Foreskin keratinocyte (primary cell): ENCODE measurements at places on chromosomes 13 and 19. TPM values are rescaled to one million over a fixed set of nuclear protein-coding genes. Genes with fewer than 3 reads are reported as not detected.
A peak's percentile ranks its signal among the peaks of the same experiment; 100 is the strongest.

- DNase-seq, result no peak
Observed at GRCh38 chr19:41682437-41682836, 5.6 kb downstream of the CEACAM7 start.

The EFNB2 gene
- total RNA-seq, result 65.1 and 66.2 TPM in 2 replicates

The IFNL1 gene
- not detected in 2 replicates for total RNA-seq

GRCh38 chr19:17205237-17206140 lies 9.7 kb upstream of the USE1 start:
- DNase-seq, result no peak

The LILRA5 gene
- total RNA-seq, result not detected in 2 replicates

DNA sequence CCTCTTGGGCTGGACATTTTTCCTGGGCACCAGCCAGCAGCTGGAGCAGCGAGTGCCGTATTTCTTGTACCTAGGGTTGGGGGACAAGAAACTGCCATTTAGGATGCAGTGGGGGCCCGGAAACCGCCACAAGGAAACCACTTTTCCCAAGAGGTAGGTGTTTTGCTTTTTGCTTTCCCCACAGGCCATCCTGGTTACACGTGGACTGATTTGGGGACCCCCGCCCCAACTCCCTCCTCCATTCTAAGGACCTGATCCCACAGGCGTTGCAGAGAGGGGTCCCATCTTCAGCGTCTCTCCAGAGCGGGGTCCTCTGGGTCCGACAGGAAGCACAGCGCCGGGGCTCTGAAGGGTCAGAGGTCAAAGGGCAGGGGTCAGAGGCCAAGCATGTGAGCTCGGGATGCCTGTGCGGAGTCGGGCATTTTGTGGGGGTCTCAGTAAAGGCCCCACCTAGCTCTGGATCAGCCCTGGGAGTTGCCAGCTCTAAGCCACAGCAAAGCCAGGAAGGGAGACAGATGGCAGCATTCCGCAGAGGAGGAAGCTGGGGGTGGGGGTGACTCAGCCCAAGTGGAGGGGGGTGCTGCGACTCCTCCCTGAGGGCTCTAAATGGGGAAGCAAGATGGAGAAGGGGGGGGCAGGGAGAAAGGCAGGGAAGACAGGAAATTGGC lies 4.3 kb downstream of the ZGLP1 start:
- no peak for DNase-seq

- no peak for DNase-seq
Observed at GRCh38 chr19:50205681-50206138, 2.3 kb downstream of the MYH14 start.

DNA sequence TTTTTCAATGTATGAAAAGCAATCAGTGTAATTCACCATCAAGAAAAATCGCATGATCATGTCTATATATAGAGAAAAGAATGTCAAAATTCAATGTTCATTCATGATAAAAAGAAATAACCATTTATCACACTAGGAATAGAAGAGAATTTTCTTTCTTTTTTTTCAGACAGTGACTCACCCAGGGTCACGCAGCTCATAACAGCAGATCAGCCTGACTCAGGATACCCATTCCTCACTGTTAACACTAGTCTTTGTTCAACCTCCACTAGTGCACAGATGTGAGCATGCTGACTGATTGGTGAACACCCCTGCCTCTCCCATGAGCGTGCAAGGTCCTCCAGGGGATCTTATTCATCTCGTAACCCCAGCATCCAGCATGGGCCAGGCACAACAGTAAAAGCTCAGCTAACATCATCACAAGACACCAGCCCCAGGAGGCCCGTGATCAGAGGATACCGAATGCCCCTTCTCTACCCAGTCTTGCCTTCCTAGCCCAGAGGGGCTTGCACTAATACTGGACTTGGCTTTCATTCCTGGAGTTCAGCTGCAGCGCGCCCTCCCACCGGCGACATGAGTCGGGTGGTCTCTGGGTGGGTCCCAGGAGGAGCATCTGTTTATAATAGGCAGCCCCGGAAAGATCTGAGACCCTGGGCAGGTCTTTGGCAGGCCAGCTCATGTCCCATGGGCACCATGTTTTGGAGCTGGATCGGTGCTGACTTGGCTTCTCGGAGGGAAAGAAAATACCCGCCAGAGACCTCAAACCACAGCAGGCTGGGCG lies 539.5 kb upstream of the SLC10A2 start:
- DNase-seq, result peak; percentile 50

DNA sequence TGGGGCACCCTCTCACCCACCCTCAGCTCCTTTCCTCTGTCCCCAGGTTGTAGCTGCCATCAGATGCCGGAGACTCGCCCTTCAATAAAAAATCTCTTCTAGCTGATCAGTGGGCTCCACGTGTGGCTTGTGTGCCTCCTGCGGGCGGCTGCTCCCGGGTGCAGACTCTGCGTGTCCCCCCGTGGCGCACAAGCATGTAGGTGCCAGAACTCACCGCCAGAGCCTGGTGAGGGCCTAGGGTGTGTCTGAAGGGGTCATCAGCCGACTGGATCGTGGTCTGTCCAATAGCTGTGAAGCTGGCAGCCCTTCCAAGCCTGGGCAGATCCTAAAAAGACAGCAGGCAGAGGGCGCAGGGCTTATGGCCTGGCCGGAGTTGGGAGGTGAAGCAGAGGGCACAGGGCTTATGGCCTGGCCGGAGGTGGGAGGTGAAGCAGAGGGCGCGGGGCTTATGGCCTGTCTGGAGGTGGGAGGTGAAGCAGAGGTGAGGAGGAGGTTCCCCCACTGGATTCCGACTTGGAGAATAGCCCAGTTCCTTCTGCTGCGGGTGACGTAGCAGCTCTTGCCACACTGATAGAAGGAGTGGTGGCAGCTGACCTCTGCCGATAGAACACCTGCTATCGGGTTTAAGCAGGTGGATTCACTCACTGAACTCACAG lies 11.7 kb downstream of the NOP53 start:
- DNase-seq, result no peak

The TMEM86B gene
- total RNA-seq, result 1.2 and 1.7 TPM in 2 replicates

DNA sequence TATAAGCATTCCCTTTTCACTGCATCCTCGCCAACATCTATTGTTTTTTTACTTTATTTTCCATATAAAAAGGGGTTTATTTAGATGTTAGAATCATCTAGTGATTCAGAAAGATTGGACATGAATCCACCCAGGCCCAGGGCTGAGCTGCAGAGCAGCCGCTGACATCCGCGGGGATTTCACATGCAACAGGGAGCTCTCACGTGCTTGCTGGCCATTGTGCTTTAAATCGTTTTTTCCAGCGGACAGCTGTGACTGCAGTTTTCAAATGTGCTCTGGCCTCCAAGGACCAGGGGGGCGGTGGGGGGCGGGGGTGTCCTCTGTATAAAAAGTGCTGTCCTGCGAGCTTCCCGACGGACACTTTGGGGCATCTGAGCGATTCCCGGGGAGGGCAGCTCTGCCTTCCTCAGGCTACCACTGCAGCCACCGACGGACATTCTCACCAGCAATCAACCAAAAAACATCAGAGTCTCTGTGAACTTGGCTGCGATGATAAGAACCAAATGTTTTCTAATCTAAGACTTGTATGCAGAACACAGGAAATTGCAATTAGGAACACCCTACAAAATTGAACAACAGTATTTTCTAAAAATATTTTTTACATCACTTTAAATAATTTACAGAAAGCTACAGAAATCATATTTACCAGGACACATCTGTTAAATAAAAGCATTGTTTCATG lies 12.6 kb downstream of the RB1 start:
- no peak for DNase-seq

The CCDC70 gene
- total RNA-seq, result not detected in 2 replicates

The CEACAM3 gene
- total RNA-seq, result not detected in 2 replicates

GRCh38 chr13:97030705-97031452 lies 36.6 kb upstream of the OXGR1 start:
- peak; percentile 2 for DNase-seq

The ATXN8OS gene
- not detected in 2 replicates for total RNA-seq

DNA sequence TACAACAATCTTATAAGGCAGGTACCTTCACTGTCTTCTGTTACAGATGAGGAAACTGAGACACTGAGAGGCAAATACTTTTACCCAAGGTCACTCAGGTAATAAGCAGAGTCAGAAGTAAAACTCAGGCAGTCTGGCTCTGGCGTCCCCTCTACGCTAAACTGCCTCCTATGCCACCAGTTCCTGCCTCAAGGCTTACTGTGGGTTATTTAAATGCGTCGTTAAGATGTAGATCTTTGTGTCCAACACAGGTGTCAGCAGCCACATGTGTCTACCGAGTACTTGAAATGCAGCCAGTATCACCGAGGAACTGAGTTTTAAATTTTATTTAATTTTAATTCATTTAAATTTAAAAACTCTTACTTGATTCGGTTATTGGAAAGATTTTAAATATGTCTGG lies 1.9 kb downstream of the HAS1 start:
- DNase-seq, result no peak

DNA sequence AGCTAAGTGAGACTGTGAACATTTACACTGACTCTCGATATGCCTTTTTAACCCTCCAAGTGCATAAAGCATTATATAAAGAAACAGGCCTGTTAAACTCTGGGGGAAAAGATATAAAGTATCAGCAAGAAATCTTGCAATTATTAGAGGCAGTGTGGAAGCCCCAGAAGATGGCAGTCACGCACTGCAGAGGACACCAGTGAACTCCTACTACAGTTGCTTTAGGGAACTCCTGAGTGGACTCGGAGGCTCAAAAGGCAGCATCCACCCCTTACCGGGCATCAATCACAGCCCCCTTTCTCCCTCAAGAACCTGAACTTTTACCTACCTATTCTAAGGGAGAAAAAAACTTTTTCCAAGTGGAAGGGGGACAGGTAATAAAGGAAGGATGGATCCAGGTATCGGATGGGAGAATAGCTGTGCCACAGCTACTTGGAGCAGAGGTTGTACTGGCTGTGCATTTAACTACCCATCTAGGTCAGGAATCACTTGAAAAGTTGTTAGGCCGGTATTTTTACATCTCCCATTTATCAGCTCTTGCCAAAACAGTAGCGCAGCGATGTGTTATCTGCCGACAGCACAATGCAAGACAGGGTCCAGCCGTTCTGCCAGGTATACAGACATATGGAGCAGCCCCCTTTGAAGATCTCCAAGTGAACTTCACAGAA lies 80.1 kb downstream of the ZNF486 start:
- DNase-seq, result no peak

DNA sequence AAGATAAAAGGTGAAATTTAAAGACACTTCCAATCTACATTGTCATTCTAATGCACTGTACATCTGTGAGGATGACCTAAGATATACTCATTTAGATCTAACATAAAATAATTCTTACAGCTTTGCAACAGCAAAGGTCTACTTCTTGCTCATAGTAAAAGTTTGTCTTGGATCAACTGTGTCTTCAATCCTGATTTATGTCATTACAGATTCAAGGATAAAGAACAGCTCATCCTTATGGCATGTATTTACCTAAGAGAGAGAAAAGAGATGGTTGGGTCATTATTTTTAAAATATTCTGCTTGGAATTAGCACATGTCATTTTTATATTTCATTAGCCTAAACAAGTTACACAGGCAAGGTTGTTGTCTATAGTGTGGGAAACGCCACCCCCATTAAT lies 2193.1 kb downstream of the PCDH9 start:
- no peak for DNase-seq

GRCh38 chr13:91889641-91890040 lies 491.2 kb downstream of the GPC5 start:
- DNase-seq, result no peak

GRCh38 chr19:16861011-16861410 lies 27.8 kb upstream of the F2RL3 start:
- no peak for DNase-seq

GRCh38 chr19:8050274-8051096 lies 2.1 kb upstream of the CCL25 start:
- DNase-seq, result peak; percentile 17

DNA sequence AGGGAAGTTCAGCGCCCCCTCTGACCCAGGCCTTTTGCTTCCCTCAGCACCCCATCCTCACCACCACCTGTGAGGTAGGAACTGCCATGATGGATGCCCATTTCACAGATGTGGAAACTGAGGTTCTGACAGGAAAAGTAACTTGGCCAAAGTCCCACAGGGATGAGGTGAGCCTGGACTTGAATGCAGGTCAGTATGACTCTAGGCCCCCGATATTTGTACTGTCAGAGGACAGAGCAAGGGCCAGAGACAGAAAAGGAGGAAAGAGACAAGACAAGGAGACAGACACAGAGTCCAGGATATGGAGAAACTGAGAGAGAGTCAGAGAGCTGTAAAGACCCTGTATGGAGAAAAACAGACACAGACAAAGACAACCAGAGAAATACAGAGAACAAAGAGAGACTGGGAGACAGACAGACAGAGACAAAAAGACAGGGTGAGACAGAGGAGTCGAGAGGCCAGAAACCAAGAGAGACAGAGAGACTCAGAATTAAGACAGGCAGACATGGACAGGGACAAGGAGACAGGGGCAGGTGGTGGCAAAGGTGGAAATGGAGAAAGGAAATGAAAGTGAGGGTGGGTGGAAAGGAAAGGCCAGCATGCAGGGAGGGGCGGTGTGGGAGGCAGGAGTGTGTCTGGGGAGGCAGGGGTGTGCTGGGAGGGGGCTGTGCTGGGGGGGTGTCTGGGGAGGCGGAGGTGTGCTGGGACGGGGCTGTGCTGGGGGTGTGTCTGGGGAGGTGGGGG lies 5.0 kb downstream of the ERFL start:
- no peak for DNase-seq

GRCh38 chr19:42495663-42496062 lies 32.6 kb downstream of the CEACAM1 start:
- DNase-seq, result no peak

DNA sequence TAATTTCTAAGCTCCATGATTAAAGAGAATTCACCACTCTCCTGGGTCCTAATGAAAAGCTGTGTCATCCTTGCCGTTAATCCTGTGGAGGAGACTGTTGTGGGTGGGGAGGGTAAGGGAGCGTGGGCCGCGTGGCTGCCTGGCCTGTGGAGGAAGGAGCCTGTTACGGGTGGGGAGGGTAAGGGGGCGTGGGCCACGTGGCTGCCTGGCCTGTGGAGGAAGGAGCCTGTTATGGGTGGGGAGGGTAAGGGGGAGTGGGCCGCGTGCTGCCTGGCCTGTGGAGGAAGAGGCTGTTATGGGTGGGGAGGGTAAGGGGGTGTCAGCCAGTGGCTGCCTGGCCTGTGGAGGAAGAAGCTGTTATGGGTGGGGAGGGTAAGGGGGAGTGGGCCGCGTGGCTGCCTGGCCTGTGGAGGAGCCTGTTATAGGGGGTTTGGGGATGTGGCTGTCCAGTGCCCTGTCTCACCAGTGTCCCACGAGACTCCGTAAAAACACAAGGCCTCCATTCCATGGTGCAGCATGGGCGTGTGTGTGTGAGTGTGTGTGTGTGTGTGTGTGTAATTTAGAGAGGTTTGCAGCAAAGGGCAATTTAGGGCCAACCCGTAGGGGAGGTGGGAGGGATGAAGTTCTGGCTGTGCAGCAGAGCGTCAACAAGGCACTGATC lies 15.6 kb upstream of the DCUN1D2 start:
- DNase-seq, result no peak

DNA sequence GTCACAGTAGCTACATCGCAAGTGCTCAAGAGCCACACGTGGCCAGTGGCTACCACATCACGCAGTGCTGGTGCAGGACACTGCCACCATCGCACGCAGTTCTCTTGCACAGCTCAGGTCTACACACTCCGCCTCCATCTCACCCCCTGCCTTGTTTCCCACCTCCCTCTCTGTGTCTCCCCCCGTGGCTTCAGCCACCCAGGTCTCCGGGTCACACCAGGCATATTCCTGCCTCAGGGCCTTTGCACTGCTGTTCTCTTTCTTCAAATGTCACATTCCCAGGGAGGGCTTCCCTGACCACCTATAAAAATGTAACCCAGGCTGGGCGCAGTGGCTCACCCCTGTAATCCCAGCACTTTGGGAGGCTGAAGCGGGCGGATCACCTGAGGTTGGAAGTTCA lies 10.6 kb downstream of the CCDC8 start:
- no peak for DNase-seq

The CSNK1G2 gene
- 76.6 and 78.8 TPM in 2 replicates for total RNA-seq

GRCh38 chr13:27482983-27483382 lies 32.6 kb upstream of the MTIF3 start:
- no peak for DNase-seq
